ENCODE measurements at places on chromosomes 2 and 18.

GRCh38 chr2:144522897-144523595 is 3.1 kb upstream of the ZEB2 start:
- no peak for DNase-seq

DNA sequence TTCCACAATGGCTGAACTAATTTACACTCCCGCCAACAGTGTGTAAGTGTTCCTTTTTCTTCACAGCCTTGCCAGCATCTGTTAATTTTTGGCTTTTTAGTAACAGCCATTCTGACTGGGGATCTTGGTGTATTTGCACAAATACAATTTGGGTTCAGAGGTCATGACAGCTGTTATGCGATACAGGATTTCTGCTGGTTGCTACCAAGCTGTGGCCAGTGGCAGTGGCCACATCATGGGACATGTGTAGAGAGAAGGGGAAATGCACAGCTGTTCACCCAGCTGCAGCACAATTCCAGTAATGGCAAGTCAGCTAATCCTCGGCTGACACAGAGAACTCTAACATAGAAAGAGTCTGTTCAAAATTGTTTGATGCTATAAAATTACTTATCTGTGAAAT is 21.0 kb upstream of the SELENOI start:
- no peak for DNase-seq

DNA sequence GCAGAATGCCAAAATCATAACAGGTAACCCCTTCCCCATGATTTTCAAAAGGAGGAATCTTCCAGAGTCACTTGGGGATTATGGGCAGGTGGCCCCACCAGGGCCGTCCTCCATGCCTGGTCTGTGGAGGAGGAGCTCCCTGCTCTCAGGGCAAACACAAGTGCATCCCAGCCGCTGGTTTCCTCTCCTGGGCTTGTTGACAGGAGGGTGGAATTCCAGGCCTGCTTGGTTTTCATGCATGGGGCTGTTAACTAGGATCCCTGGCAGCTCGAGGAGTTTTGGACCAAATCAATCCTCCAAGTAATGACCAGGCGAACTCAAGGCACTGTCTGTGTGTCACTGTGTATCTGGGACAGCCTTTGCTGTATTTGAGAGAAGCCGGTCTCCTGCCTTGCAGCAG is 45.3 kb downstream of the FOSL2 start:
- DNase-seq, result no peak

DNA sequence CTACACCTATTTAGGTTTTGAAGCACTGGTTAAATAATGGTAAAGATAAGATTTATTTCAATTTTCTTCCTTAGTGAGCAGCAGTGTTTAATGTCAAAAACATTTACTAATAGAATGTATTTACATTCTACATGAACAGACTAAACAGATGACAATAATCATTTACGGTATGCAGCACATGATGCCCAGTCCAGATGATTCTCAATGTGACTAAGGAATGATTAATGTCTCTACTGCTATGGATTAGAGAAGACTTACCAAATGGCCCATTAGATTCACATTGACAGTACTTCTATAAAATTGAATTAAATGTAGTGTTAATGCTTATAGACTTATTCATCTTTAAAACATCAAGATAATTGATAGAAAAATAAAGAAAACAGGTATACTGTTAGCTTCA is 22.1 kb upstream of the SLC5A7 start:
- no peak for DNase-seq

GRCh38 chr2:146978577-146979555 is 866.0 kb upstream of the ACVR2A start:
- DNase-seq, result no peak

GRCh38 chr2:159185401-159186130 is 100.9 kb downstream of the WDSUB1 start:
- no peak for DNase-seq

GRCh38 chr2:99183025-99183424 is 2.0 kb downstream of the MRPL30 start:
- no peak for DNase-seq

- no peak for DNase-seq
These were observed 53.0 kb downstream of the ASXL2 start for GRCh38 chr2:25825238-25825637.

DNA sequence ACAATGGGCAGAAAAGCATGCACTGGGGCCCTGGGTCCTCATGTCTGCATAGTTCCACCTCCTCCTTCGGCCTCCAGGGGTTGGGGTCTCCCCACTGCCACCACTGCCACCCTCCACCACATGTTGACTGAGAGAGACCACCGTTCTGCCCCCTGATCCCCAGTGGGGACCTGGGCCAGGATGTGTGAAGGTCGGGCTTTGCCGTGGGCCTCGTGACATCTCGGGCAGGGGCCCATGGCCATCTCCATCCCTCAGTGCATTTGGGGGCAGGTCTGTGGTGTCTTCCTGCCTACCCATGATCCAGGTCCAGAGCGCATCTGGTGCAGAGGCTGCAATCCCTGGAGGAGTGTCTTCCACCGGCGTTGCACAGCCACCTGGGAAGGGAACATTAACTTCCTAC is 166.8 kb upstream of the POU3F3 start:
- DNase-seq, result no peak

DNA sequence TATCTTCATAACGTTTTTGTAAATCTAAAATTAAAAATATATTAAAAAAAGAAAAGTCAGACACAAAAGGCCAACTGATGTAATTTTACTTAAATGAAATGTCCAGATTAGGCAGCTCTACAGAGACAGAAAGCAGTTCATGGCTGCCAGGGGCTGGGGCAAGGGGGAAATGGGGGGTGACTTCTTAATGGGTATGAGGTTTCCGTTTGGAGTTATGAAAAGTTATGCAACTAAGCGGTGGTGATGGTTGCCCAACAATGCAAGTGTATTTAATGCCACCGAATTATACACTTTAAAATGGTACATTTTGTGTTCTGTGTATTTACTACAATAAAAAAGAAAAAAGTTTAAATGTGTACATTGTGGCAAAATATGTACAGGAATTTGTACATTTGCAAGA is 70.2 kb upstream of the TEX51 start:
- no peak for DNase-seq

Measured in stimulated activated CD8-positive, alpha-beta memory T cell treated with anti-CD3 and anti-CD28 coated beads, Interleukin-15, amount 100 ng/mL, for 4 hours (primary cell).